ENCODE measurements at places on chromosomes 3 and 15. TPM values are rescaled to one million over a fixed set of nuclear protein-coding genes. Genes with fewer than 3 reads are reported as not detected.

The IL17RD gene
- 13.2 TPM for total RNA-seq

GRCh38 chr3:168026764-168027163 is 69.0 kb downstream of the GOLIM4 start:
- DNase-seq, result no peak

DNA sequence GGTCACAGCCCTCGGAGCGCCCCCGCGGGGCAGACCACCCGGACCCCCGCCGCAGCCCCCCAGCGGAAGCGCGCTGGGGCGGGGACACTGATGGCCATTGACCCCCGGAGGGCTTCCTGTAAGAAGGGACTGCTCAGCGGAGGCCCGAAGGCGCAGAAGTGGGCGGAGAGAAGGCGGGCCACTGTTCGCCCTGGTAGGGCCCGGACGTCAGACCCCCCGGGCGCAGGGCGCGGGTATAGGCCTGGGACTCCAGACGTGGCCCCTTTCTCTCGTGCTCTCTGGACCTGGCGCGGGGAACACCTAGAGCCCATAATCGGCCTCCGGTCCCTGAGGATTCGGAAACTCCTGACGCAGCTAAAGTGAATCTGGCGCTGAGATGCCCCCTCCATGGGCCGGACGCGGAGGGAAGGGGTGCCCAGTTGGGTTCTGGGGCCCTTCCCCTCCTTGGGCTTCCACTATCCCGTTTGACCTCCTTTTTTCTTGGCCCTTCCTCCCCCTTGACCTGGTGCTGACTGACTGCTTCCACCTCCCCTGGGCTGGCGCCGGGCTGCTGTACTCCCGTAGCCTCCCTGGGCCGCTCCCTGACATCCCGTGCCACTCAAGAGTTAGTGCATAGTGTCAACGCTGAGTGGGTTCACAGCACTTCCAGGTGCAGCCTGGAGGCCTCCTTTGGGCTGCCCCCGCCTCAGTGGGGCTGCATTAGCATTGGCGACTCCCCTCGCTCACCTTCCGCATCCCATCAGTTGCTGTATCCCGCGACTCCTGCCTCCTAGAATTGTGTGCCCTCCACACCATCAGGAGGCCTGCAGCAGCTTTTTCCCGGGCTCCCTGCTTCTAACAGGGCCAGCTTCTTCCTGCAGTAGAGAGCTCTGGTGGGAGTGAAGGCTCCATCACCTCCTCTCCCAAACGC is 694 bp downstream of the ABTB1 start:
- DNase-seq, result peak; percentile 23

The RTP3 gene
- total RNA-seq, result not detected

The PLD1 gene
- 9.7 TPM for total RNA-seq

GRCh38 chr3:31352331-31352730 is 180.4 kb upstream of the STT3B start:
- DNase-seq, result no peak

GRCh38 chr3:120198305-120198878 is 86.6 kb downstream of the GPR156 start:
- DNase-seq, result no peak

DNA sequence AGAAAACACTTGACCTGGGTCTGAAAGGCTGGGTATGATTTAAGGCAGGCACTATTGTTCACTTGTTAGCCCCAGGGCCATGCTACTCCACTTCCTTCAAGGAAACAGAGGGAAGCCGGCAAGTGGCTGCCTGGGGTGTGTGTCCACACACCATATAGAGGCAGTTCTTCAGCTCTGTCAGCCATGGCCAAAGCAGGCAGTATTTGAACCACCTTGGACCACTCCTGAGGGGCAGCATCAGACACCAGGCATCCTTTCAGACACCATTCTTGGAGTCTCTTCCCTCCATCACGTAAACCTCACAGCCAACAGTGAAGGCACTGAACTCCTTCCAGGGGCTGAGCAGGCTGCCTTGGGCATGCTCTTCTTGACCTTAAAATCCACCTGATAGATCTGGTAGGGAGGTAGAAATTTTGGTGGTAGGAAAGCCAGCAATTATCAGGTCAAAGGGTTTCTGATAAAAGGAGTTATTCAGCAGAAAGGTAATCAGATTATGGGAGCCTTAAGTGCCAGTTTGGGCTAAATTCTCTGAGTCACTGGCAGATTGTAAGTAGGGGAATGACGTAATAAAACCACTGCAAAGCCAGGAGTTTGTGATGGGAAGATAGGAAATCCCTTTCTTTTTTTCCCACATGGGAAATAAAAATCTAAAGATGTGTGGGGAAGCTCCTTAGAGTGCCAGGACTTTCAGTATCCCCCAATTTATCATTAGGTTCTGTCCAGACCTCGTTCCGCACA is 20.2 kb downstream of the TGFBR2 start:
- DNase-seq, result no peak

- DNase-seq, result no peak
Measured at GRCh38 chr3:127908951-127909350, 6.1 kb upstream of the KBTBD12 start.

- no peak for DNase-seq
Measured at GRCh38 chr3:194005930-194006501, 129.9 kb upstream of the HES1 start.

DNA sequence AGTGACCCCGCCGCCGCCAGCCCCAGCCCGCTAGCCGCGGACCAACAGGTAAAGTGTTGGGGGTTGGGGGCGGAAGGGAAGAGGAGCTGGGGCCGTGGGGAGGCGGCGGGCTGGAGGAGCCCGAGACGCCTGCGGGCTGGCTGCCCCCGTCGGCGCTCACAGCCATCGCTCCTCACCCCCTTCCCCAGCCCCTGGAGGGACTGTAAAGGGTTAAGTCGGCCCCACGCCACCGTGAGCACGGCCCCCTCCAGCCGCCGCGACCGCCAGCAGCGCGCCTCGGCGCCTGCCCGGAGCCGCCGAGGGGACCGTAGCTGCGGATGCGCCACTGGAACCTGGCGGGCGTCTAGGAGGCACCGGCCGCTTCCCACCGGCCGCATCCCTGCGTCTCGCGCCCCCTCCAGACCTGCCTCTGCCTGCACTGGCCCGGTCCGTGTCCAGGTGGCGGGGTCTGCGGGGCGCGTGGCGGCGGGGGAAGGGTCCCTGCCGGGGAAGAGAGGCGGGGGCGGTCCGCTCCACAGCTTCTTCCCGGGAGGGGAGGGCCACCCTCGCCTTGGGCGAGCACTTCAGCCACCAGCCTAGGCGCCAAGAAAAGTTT is 522 bp downstream of the MED12L start:
- DNase-seq, result no peak

- DNase-seq, result no peak
Measured at GRCh38 chr3:197501879-197502620, 53.7 kb downstream of the BDH1 start.

- no peak for DNase-seq
Measured at GRCh38 chr3:188489639-188490405, 335.9 kb downstream of the LPP start.

The CCR4 gene
- 0.46 TPM for total RNA-seq

The NTRK3 gene
- 3.5 TPM for total RNA-seq

The GABRR3 gene
- not detected for total RNA-seq

- no peak for DNase-seq
Measured at GRCh38 chr3:133773732-133774131, 27.5 kb downstream of the TF start.

- no peak for DNase-seq
Measured at GRCh38 chr3:159664653-159665052, 324.0 kb upstream of the IL12A start.

DNA sequence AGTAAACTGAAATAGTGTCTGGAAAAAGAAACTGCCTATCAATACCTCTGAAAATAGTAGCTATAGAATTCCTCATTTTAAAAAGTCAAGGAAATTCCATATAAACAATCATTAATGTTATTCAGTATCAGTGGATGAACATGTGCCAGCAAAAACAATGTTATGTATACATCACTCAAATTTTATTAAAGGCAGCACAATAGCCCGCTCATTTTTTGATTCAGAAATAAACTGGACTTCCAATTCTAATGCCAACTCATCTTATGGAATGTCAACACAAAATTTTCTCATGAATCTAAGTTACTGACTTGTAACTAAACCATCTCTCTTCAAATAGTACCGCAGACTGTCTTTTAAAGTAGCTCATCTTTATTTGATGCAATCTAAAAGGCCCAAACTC is 19.0 kb downstream of the THBS1 start:
- no peak for DNase-seq

GRCh38 chr3:151008699-151009098 is 36.2 kb upstream of the CLRN1 start:
- no peak for DNase-seq

The ALDH1A2 gene
- 110 TPM for total RNA-seq

DNA sequence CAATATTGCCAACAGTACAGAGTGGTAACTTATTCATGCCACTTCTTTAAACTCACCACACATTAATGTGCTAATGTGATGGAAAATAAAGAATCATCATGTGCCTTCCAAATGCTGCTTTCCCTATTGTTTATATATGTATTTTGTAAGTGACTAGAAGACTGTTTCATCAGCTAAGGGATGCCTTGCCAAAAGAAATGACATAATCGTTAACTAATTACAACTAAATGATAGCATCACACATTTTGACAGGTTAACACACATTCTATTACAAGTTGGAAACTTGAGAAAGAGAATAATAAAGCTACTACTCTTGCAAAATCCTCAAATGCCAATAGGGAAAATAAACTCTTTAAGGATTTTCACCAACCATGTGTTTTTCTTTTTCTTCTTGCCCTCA is 329.9 kb upstream of the AGTR1 start:
- DNase-seq, result no peak

GRCh38 chr3:23671851-23672589 is 133.7 kb upstream of the UBE2E1 start:
- DNase-seq, result no peak

- no peak for DNase-seq
Measured at GRCh38 chr3:113707835-113708234, 11.4 kb upstream of the USF3 start.

- DNase-seq, result no peak
Measured at GRCh38 chr3:142940472-142940871, 23.0 kb downstream of the PAQR9 start.

GRCh38 chr3:128575777-128576176 is 74.8 kb downstream of the RPN1 start:
- DNase-seq, result no peak

DNA sequence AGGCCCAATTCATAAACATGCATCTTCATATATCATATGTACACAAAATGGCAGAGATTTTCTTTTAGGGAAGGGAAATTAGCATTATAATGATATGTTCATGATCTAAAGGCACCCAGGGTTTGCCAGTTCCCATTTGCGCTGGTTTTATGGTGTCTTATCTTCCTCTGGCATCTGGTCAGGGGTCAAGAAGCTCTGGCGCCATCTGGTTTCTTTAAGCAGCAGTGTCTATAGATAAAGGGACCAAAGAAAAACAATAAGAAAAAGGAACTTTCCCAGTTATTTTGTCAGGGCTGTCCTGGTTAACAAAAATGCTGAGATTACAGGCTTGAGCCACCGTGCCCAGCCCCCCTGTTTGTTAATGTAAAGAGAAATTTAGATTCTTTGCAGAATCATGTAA is 3.3 kb upstream of the DCP1A start:
- DNase-seq, result no peak

The CASR gene
- total RNA-seq, result not detected

DNA sequence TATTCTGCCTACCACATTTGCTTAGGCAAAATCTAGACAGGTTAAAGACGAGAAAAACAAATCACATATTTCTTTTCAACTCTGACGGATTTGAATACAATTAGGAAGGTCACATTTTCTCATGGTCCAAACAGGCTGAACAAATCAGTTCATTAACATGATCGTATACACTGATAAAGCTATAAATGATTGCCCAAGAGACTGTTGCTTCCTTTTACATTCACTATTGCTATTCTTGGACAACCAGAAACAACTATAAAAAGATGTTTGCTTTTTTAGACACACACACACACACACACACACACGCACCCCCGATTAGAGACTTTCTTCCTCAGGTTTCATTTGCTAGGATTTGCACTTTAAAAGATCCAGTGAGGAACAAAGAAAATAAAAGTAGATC is 122.3 kb upstream of the BHLHE40 start:
- DNase-seq, result no peak

GRCh38 chr3:52198643-52199608 is 966 bp downstream of the ALAS1 start:
- no peak for DNase-seq

The GP9 gene
- not detected for total RNA-seq

DNA sequence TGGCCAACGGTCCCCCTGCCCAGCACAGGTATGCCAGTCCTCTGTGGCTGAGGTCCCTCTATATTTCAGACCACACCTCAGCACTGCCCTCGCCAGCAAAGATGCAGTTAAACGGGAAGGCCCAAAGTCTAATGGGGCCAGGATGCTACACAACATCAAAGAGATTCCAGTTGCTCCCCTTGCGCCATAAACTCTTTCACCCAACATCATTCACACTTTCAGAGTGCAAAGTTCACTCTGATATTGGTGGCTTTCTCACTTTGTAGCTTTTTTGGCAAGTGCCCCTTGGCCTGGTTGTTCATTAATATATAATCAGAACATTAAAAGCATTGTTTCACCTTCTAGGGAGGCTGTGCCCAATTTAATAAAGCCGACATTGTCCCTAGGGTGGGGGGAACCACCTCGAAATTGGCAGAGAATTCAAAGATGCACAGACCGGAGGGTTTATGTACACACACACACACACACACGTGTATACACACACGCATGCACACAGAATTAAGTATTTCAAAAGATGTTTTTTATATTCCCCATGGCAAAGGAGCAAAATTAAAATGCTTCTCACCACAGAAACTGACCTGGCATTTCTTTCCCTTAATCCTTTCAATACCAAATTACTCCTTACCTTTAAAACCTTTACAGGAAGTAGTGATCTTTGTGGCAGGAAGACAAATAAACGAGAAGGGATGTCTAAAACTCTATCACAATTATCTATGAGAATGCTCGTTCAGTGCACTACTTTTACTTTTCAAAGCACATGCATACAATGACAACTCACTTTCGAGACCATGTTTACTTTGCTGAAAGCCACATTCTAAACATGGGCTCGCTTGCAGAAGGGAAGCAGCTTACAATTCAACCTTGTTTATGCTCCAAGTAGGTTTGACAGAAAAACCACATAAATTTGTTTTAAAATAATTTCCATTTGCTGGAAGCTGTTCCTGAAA is 19.5 kb downstream of the LRIG1 start:
- DNase-seq, result no peak

The HACD2 gene
- total RNA-seq, result 31.7 TPM

DNA sequence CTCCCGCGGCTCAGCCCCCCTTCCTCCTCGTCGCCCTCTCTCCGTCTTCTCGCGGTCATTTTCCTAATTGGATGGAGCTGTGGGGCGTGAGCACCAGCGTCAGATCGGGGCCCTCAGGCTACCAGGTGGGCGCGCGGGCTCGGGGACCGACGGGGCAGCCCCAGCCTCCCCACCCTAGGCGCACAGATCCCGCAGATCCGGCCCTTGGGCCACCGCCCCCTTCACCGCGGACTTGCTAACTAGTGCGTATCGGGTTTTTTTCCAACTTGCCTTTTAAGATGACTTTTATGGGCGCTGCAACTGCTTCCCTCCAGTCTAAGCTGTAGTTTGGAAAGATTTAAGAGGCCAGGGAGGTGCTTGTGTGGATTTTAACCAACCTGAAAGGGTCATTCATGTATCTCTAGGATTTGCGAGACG is 1.3 kb downstream of the ZNF710 start:
- DNase-seq, result no peak

GRCh38 chr15:93278006-93278405 is 189.0 kb upstream of the RGMA start:
- no peak for DNase-seq

The PDZRN3 gene
- total RNA-seq, result 22.8 TPM

Measured in omental fat pad (tissue), 4 donors.